ENCODE measurements at places on chromosomes 5 and 9.

DNA sequence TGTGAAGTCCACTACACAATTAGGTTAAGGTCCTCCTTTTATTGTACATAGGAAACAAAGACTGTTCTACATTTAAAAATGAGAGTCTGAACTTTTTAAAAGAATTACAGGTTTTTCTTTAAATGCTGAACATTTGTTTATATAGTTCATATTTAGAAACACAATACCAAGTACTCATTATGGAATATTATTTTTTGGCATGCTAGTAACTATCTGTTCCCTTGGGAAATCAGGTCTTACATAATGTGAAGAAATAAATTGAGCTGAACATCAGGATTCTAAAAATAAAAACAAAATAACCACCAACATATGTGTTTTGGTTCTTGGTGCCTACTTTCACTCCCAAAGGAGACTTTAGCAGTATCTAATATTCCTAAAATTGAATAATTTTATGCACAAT, 230.5 kb upstream of the IZUMO3 start:
- no peak for DNase-seq

GRCh38 chr5:158910782-158911692, 188.7 kb downstream of the EBF1 start:
- no peak for DNase-seq

DNA sequence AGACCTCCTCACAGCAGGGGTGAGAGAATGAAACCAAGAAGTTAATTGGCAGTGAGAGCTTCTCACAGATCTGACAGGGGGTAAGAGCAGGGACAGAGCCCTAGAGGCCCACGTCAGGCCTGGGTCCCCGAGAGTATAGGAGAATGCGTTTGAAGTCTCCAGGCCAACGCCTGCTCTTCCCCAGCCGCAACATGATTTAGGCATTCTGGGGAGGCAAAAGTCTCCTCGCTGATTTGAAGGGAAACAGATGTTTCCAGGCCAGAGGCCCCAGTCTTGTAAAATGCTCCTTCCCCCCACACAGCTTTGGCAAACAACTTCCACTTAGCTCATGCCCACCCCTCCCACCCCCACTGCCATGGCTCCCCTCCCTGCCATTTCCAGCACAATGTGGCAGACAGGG, 239.2 kb upstream of the TRIM32 start:
- no peak for DNase-seq

- no peak for DNase-seq
These were observed 321.7 kb downstream of the SH3GL2 start for GRCh38 chr9:17900606-17901005.

DNA sequence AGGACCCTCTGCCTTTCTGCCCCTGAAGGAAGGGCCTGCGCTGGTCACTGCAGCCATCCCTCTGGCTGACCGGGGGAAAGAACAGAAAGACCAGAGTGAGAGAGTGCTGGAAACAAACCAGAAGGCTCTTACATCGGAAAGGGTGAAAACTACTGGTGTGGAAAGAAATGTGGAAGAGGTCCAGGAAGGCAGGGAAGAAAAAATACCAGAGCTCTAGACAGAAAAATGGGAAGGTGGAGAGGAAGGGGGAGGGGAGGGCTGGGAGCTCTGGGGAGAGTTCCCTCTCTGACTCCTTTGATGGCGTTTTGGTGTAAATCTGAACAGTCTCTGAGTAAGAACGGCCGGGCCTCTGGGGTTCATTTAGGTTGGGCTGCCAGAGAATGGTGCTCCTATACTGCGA, 47.7 kb downstream of the COL23A1 start:
- no peak for DNase-seq

GRCh38 chr9:92749071-92749933, 15.3 kb downstream of the BICD2 start:
- DNase-seq: no peak

- DNase-seq: no peak
These were observed 794 bp upstream of the DCAF12 start for GRCh38 chr9:34127035-34127948.
